ENCODE measurements at places on chromosomes 1 and 21.

- DNase-seq, result no peak
These were observed 22.1 kb upstream of the CITED4 start for GRCh38 chr1:40884055-40884795.

DNA sequence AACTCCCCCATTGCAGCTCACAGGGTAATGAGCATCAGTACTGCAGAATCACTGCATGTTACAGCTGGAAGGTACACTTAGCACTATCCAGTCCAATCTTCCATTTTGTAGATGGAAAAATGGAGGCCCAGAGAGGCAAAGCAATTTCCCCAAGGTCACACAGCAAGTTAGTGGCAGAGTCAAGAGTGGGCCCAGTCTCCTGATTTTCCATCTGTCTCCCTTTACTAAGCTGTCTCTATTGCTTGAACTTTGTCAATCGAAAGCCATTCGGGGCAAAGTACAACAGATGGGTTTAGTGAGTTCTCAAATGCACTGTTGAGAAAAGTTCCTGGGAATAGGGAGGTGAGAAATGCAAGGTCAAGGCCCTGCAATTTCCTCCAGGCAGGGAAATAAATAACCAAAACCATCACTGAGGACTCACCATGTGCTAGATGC, 50.4 kb upstream of the IFFO2 start:
- no peak for DNase-seq

DNA sequence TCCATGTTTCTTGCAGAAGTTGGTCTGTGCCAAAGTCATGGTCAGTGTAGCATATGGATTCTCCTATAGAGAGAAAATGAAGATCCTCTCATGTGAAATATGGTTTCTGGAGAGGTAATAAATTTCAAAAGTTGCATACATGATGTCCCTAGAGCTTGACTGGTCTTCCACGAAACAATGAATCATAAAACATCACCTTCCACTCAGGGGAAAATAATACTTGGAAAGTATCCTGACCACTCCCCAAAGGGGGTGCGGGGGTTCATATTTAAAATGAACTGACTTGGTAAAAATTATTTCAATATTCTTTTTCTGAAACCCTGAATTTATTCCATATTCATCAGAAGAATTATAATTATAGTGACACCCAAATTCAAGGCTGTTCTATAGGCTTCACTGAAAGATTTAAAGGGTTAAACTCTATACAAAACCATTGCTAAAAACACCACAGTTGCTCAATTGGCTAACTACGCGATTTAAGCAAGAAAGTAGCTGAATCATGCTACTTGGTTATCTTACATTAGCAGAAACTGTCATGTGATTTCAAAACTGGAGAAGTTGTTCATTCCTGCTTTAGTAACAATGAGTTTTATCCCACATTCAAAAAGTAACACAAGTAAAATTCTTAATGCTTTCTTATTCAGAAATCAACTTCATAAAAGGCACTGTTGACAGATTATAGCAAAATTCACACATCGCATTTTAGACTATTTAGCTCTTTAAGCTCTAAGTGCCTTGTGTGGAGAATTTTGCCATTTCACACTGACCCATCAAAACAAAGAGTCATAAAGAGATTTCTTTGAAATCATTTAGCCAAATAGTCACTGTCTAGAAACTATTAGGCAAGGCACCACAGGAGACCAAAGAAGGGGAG, 5.3 kb downstream of the CREG1 start:
- no peak for DNase-seq

GRCh38 chr1:92301021-92301420, 2.2 kb downstream of the RPAP2 start:
- DNase-seq, result no peak

DNA sequence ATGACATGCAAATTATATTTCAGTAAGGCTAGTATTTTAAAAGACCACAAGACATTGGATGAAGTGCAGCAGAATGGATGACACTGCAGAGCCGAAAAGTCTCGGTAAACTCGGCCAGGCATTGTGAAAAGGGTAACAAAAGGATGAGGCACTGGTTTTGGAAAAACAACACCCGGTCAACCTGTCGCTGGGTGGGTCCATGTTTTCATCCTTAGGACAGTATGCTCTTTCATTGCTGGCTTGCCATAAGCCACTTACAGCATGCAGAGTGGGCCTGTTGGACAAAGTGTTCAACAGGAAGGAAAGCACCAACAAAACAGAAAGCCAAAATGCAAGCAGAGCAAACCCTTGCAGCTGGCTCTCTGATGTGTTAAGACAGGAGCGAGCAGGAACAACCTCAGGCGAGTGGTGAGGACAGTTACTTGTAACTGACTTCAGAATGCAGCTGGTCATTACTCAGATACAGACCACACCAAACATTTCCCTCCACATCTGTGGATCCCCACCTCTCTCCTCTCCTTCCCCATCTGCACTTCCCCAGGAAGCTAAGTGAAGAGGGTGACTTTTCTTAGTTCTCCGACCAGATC, 2.9 kb upstream of the RCAN1 start:
- no peak for DNase-seq

GRCh38 chr1:160101037-160101716, 2.8 kb upstream of the IGSF8 start:
- DNase-seq, result no peak

DNA sequence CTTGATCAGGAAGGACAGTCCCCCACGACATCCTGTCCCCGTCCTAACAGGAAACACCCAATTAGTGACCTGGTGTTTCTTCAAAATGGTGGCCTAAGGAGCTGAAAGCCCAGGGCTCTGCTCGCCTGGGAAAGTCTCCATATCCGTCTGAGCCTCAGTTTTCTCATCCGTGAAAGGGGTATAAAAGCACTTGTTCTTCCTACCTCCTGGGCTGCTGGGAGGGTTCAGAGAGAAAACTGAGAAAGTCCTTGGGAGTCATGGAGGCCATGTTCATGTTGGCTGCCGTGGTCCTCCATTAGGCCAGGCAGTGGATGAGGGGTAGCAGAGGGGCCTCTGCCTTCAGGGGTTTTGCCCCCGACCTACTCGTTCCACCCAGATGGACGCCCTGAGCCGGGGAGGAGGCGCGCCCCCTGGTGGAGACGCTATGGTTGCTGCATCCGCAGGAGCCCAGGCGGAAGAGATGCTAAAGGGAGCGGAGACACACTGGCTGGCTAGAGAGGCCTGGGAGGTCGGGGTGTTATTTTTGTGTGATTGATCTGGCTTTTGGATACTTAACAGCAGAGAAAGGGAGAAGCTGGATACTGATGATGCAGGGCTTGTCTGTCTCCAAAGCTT, 113.5 kb downstream of the PRDM2 start:
- no peak for DNase-seq

- DNase-seq, result no peak
These were observed 86.0 kb downstream of the CCDC185 start for GRCh38 chr1:223479261-223479660.

DNA sequence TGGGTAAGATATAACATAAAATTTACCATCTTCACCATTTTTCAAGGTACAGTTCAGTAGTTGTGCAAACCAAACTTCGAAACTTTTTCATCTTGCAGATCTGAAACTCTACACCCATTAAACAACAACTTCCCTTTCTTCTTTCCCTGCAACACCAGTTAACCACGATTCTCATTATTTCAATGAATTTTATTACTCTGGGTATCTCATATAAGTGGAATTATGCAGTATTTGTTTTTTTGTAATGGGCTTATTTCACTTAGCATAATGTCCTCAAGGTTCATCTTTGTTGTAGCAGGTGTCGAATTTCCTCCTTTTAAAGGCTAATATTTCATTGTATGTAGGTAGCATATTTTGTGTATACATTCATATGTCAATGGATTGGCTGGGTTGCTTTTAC, 146.1 kb downstream of the SPATA46 start:
- DNase-seq, result no peak

GRCh38 chr1:12436817-12437599, 181.0 kb downstream of the DHRS3 start:
- no peak for DNase-seq

GRCh38 chr1:171740356-171740863, 1.5 kb downstream of the VAMP4 start:
- DNase-seq, result no peak

- DNase-seq, result no peak
These were observed 9.9 kb upstream of the CAP1 start for GRCh38 chr1:40030528-40031135.

DNA sequence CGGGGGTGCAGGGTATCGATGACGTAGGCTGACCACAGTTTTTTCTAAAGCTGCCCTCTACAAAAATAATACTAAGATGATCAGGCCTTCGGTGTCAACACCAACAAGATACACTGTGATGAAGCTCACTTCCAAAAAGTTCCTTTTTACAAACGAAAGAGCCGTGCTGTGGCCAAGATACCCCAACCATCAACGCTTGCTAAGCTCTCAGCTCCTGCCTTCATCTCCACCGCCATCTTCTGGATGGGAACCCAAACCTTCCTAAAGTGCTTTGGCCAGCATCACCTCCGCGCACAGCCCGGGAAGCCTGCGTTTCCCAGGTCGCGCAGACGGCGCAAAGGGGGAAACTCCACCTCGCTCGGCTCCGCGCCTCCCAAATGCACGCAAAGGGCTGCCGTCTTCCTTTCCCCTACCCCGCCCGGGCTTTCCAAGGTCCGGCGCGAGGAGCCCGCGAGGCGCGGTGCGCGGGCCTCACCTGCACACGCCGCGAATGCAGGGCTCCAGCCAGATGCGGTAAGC, 541 bp downstream of the USP48 start:
- peak; percentile 13 for DNase-seq

GRCh38 chr21:15841856-15842564, 112.2 kb downstream of the USP25 start:
- no peak for DNase-seq

GRCh38 chr1:44609412-44609767, 64.9 kb downstream of the TMEM53 start:
- DNase-seq, result no peak

DNA sequence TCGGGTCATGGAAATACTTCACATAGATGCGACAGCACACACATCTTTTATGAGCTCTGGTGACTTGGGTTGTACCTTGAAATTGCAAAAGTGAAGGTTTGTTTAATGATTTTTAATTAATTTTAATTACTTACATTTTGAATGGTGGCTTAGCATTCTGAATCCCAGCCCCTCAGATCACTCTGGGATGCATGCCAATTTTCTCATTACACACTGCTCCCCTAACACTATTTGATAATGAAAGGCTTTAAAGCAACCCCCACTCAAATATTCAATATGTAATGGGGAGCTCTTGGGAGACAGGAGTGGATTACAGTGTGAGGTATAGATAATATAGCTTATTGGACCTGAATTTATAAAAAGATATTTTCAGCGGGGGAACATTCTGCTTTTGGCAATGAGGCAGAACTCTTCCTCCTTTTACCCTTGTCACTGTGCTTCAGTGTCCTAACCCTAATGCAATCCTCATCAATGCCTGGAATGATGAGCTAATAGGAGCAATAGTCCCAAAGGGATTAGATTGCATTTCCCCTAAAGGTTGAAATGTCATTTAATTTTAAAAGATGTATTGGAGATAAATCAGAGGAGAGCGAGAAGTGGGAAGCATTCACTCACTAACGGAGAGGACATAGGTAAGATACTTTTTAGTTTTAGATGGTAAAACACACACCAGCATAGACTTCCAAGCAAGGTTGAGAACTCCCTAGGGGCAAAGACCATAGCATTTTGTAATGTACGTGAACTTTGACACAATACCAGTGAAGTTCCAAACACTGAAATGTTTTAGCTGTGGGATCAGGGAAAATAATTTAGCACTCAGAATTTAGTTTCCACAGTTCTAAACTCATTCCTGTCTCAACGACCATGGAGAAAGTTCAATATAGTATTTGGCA, 384.1 kb upstream of the PLXNA2 start:
- no peak for DNase-seq

DNA sequence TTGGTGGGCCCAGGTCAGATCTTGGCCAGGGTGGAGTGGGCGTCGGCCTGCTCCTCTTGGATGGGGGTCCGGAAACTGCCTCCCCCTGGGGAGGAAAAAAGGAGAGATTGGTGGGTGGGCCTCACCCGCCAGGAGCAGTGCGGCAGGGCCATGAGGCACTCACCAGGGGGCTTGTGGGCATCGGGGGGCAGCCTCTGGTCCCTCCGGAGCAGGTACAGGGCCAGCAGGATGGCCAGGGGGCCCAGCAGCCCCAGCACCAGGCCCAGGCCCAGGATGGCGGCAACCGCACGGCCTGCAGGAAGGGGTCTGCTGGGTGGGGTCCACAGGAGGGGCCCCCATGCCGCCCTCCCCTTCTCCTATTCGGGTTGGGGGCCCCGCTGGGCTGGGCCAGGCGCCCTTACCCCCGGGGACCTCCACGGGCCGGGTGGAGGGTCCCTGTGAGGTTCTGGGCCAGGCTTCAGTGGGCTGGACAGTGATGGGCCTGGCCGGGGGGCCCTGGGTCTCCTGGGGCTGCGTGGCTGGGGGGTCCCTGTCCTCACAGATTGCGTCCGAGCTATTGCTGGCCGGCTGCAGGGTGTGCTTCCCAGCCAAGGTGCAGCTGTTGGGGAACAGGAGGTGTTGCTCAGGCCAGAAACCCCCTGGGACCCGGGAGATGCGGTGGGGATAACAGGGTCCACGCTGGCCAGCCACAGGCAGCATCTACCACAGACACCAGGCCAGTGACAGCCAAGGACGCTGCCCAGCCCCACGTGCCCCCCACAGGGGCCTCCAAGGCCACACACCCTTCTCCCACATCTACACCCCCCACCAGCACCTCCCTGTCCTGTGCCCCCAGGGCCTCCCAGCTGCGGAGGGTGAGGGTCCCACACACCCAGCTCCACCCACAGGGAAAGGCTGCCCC, 2.2 kb downstream of the TNFRSF4 start:
- no peak for DNase-seq

GRCh38 chr21:38488640-38489270, 9.5 kb downstream of the ERG start:
- DNase-seq, result no peak

GRCh38 chr1:160428053-160428452, 27.7 kb downstream of the VANGL2 start:
- no peak for DNase-seq

DNA sequence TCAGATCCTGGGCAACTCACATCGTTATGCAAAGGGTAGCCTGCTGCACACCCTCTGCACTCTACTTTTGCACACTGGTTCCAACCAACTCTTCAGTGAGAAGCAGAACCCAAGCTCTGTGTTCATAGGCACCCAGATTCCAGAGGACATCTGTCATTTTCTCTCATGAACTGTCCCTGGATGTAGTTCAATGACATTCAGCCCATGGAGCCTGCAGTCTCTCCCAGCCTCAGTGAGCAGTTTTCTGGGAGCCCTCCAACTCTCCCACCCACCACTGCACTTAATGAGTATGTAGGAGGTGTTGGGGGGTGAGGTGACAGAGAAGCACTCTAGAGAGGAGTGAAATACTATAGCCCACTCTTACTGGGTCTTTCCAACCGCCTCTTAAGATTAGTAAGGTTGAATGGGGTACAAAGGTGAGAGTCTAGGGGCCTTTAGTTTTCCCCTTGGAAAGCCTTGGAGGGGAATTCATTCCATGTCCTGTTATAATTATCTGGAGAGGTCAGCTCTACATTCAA, 58.1 kb upstream of the APOBEC4 start:
- DNase-seq, result no peak

DNA sequence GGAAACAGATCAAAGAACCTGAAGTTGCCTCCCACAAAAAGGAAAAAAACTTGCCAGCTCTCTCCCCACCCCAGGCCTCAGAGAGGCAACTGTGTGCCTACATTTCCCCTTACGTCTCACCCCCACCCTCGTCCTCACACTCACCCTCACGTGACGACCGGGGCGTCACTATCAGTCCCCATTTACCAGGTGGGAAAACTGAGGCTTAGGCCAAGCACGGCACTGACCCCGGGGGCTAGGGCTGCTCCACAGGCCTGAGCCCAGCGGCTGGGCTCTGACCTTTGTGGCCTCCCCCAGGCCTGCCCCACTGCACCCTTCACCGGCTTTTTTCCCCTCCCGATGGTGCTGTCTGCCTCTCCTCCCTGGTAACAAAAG, 51.5 kb upstream of the RUNX3 start:
- no peak for DNase-seq
